ENCODE measurements at places on chromosomes 4 and X.

DNA sequence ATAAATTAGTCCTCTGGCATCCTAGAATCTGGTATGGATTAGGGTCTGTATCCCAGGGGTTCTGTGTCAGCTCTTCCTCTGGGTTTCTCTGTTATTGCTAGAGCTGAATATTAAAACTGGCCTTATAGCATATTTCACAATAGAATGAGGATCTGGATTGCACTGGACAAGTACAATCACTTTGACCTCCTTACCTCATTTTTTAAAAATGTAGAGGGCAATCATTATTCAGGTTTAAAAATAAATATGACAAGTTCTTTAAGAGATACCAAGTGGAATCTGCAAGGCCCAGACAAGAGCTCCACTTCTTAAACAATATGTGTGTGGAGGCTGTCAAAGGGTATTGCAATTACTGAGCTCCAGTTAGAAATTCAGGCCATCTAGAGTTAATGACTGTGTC lies 1.4 kb downstream of the PALLD start:
- no peak for DNase-seq

DNA sequence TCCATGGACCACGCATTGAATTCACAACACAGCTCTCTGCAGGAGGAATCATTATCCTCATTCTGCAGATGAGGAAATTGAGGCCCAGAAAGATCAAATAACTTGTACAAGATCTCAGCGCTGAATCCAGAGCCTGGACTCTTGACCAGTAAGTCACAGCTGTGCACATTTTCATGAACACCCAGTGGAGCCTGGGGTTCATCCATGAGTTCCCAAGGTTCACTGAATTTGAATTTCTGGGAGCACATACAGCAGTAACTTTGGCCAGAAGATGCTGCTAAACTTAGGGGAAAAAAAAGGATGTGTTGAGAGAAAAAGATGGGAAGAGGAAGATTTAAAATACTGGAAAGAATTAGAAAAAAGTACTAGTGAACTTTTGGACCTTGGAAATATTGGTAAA lies 218.7 kb upstream of the PPARGC1A start:
- DNase-seq, result no peak

GRCh38 chr4:81724925-81725329 lies 253.2 kb upstream of the RASGEF1B start:
- peak; percentile 37 for DNase-seq

DNA sequence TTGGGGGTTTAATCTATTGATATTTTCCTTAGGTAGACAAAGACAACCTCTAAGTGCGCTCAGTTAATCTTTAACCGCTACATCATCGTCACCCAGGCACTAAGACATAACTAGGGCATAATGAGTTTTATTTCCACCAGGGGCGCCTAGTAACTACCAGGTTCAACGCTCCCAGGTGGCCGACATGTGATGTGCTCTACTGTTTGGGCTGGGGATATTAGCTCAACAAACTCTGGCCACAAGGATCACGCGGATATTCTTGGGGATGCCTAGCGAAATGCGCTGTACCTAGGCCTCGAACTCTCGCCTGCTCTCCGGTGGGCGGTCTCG lies 915 bp upstream of the RAB33B start:
- DNase-seq, result no peak

DNA sequence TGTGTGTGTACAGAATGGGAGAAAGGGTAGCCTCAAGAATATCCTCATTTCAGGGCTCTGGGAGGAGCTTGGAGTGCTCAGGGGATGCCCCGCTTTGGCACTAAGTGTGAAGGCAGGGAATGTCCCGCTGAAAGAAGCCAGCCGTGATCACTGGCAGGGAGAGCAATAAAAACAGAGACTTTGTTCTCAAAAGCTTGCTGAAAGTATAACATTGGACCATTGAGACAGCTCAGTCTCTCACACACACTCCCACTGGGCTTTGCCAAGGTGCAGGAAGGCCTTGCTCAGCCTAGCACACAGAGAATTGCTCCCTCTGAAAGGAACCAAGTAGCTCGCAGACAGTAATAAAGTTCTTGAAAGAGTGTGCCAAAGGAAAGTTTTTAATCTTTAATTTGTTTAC lies 143.8 kb upstream of the SLITRK2 start:
- no peak for DNase-seq

GRCh38 chr4:173478201-173478912 lies 51.7 kb downstream of the HAND2 start:
- DNase-seq, result no peak

DNA sequence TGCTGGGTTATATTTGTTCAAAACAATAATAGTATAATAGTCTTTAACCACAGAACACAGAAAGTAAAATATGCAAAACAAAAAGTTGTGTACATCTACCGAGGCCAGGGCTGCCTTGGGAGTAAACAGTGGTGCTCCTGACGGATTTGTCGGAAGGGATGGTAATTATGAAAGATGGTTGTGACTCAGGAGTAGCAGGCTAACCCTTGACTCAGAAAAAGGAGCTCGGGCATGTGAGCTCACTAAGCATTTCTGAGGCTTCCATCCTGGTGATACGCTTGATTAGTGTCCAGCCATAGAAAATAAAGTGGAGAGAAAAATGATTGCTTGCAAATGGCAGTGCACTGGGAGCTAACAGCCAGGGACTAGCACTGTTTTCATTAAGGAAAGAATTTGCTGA lies 53.2 kb upstream of the SPANXB1 start:
- DNase-seq, result no peak

DNA sequence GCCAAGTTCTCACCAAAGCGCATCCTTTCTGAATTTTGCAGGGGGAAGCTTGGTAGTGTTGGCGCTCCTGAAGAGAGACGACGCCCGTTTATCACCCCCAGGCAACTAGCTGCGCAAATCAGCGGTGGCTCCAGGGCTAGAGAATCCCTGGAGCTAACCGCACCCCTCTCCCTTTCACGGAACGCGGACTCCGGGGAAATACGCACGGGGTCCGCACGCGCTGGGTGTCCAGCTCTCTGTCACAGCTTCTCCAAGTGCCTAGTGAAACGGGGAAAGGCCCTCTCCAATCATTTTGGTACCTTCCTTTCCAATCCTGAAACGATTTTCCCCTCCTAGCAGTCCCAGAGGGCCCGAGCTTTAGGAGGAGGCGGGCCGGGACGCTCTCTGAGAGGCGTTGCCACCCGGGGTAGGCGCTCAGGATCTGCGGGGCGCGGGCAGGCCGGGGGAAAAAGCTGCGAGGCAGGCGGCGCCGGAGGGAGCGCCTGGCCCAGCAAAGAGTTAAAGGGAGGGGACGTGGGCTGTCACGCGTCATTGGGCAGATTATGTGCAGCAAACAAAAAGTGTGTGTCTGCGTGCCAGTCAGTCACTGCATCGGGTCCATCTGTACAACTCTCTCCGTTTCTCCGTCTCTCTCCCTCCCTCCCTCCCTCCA lies at the start of gene PRDM8:
PRDM8 (plus strand) TSS at position 582 of the 652 bp plus-strand sequence. CDS start 2,578 bp downstream, outside the sequence.
- no peak for DNase-seq

DNA sequence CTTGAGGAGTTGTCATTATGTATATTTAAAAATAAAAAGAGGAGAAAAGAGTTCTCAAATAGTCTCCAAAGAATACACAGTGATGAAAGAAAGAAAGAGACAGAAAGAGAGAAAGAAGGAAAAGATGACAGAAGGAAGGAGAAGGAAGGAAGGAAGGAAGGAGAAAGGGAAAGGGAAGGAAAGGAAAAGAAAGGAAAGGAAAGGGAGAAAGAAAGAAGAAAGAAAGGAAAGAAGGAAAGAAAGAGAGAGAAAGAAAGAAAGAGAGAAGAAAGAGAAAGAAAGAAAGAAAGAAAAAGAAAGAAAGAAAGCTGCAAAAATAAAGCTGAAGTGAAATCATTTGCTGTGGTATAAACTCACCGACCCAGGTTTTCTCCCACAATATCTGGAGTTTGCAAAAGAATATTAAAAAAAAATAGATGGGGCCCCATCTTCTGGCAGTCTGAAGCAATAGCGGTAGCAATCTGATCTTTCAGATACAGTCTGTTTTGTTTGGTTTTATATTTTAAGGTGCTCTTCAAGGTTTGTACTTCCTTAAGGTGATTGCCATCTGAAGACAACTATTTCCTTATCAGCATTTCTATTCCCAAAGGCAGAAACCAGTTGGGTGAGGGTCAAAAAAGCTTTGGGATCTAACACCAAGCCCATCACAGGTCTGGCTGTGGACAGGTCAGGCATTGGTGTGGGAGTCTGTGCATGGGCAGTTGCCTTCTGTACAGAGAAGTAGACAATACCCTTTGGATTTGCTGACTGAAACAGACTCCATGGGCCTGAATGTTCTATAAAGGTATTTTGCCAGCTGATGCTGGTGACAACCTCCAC lies 160.4 kb downstream of the CPEB2 start:
- DNase-seq, result no peak

GRCh38 chr4:126869967-126870366 lies 762.8 kb upstream of the INTU start:
- no peak for DNase-seq

GRCh38 chr4:113020966-113021365 lies 28.5 kb upstream of the ANK2 start:
- DNase-seq, result no peak

DNA sequence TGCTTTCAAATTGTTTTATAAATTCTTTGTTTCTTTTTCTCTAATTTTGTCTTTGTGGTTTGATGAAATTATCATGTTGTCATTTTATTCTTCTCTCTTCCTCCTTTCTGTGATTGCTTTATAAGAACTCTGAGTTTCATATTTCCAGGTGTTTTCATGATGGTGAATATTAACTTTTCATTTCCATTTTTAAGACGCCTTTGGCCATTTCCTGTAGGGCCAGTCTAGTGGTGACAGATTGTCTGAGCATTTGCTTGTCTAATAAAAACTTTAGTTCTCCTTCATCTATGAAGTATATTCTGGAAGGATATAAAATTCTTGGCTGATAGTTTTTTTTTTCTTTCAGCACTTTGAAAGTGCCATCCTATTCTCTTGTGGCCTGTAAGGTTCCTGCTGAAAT lies 128.1 kb downstream of the FAM13A start:
- DNase-seq, result no peak

DNA sequence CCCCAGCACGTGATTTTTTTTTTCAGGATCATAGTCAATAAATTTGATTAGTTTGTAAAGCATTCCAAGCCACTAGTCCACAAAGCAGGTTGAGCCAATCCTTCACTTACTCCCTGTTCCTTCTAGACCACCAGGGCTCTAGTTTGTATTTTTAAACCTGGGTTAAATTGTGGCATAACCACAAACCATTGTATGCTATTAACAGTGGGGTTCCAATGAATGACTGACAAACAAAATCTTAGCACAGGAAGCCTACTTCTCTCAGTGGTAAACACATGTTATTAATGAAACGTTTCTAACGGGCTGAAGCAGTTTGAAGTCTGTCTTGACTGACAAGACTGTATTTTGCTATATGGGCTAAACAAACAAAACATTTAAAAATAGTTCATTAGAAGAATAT lies 48.6 kb upstream of the GYPA start:
- DNase-seq, result no peak

- no peak for DNase-seq
These were observed 221.3 kb downstream of the STIM2 start for GRCh38 chr4:27081675-27082586.

DNA sequence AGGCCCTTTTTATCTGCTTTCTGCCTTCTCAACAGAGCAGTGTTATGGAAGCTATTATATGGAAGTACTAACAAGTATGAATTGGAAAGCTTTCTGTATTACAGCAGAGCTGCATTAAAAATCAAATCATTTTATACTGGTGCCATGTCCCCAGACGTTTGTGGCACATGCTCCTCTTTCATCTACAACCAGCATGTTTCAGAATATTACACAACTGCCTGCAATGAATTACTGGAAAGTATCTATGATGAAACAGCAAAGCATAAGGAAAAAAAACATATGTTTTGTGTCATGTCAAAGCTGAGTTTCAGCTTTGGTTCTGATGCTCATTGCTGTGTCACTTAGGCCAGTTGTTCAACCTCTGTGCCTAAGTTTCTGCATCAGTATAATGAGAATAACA lies 576.8 kb downstream of the GBA3 start:
- DNase-seq, result no peak

- DNase-seq, result no peak
These were observed 12.2 kb downstream of the GK start for GRCh38 chrX:30665471-30665870.

GRCh38 chr4:32631831-32632230 lies 1911.7 kb downstream of the PCDH7 start:
- DNase-seq, result no peak

DNA sequence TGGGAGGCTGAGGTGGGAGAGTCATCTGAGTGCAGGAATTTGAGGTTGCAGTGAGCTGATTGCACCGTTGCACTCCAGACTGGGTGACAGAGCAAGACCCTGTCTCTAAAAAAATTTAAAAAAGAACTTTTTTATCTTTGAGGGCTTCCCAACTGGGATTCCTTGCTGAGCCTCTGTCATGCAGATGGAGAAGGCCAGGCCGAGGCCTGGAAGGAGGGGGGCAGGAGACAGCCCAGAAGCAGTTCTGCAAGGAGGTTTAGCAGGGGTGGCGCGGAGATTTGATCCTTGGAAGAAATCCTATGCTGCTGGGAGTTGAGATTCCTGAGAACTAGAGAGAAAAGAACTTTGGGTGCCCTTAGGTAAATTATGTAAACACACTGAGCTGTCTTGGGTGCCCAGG lies 2.5 kb upstream of the ARSD start:
- no peak for DNase-seq

- no peak for DNase-seq
These were observed 3.1 kb downstream of the MANBA start for GRCh38 chr4:102757681-102758080.

GRCh38 chrX:135489542-135489941 lies 30.9 kb upstream of the INTS6L start:
- no peak for DNase-seq

GRCh38 chr4:185580699-185581098 lies 45.4 kb upstream of the PDLIM3 start:
- no peak for DNase-seq

GRCh38 chr4:95124906-95125504 lies 367.2 kb downstream of the BMPR1B start:
- DNase-seq, result no peak

GRCh38 chr4:15605537-15605936 lies 49.6 kb downstream of the FBXL5 start:
- DNase-seq, result no peak

DNA sequence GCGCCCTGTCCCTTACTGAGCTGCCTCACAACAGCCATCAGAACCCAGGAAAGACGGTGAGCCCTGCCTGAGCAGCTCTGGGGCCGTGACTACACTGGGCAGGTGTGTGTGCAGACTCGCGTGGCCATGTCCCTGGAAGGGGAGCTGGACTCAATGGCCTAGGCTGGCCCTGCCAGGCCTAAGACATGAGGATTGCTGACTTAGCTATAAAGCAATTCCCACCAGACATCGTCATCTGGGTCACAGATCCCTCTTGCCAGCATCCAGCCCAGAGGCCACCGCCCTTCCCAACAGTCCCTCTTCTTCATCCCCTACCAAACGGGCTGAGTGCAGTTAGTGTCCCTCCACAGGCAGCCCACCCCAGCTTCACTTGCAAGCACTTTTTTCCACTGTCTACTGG lies 3.7 kb downstream of the NAA10 start:
- no peak for DNase-seq

GRCh38 chr4:1793496-1793840 lies 375 bp downstream of the FGFR3 start:
- DNase-seq, result no peak
